Left ventricle myocardium inferior (tissue), 1 donor: ENCODE measurements at places on chromosomes 4 and X. TPM values are rescaled to one million over a fixed set of nuclear protein-coding genes. Genes with fewer than 3 reads are reported as not detected.

DNA sequence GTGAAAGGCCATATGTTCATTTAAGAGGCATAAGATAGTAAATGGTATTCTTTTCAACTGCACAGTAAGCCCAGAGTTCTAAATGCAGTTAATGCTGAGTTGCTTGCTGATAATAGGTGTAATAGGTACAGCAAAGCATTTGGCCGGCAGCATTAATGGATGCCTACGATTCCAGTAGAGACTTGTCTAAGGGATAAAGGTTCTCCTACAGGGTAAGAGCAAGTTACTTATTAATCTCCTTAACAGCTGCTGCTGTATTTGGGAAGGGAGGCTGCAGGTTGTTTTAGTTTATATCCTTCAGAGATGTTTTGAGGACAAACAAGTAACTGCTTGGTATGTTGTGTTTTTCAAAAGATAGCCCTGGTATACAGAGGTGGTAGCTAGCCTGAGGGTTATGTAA, 16.8 kb downstream of the TSPAN7 start:
- DNase-seq = no peak

DNA sequence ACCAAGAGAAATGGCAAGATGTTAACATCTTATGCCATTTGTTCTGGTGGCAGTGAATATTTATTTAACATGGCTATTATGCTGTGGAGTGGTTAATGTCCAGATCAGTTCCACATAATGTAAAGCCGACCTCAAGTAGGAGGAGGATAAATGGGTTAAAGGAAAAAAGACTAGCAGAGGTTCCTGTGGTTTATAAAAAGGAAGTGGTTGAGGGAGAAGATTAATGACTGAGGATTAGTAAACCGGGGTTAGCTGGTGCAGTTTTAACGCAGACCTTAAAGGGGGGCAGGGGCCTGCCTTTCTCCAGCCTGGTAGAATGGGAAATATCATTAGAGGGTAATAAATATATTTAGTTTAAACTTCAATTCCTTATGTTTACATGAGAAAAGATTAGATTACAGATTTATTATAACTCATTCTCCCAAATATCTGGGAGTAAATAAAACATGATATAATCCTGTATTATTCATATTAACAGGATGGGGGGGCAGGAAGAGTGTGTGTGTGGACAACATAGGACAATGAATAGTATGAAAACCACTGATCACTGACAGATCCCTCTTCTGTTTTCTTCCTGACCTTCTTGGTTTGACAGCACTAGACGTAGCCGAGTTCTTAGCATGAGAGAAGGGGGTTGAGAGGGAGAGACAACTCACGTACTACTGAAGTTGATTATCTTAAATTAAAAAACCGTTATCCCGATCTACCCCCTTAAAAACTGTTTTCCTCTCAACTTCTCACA, 124.1 kb upstream of the LIMCH1 start:
- no peak for DNase-seq

AGTR2 gene
- total RNA-seq = 0.69 TPM

DNA sequence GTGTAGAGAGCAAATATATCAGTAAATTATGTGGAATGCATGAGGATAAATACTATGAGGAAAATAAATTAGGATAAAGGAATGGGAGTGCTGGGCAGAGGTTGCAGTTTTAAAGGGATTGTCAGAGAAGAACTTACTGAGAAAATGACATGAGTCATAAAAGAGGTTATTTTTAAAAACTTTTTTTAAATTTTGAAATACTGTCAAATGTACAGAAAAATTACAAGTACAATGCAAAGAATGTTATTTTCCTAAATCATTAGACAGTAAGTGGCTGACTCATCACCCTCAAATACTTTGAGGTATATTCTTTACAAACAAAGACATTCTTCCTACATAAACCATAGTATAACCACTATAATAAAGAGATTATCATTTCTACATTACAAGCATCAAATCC, 29.8 kb upstream of the H2AZ1 start:
- no peak for DNase-seq

- no peak for DNase-seq
Observed at GRCh38 chrX:153190381-153190780, 11.3 kb downstream of the MAGEA1 start.

- DNase-seq = no peak
Observed at GRCh38 chr4:22597471-22597870, 81.6 kb upstream of the ADGRA3 start.

- peak; percentile 78 for DNase-seq
Observed at GRCh38 chr4:6771229-6771671, 11.3 kb upstream of the KIAA0232 start.
